NCI-H1436 treated with DMSO at 0.1 percent for 48 hours (cell line): ENCODE measurements at places on chromosomes 7 and 10.

- no peak for DNase-seq
Observed at GRCh38 chr10:57696641-57697040, 571.1 kb downstream of the IPMK start.

DNA sequence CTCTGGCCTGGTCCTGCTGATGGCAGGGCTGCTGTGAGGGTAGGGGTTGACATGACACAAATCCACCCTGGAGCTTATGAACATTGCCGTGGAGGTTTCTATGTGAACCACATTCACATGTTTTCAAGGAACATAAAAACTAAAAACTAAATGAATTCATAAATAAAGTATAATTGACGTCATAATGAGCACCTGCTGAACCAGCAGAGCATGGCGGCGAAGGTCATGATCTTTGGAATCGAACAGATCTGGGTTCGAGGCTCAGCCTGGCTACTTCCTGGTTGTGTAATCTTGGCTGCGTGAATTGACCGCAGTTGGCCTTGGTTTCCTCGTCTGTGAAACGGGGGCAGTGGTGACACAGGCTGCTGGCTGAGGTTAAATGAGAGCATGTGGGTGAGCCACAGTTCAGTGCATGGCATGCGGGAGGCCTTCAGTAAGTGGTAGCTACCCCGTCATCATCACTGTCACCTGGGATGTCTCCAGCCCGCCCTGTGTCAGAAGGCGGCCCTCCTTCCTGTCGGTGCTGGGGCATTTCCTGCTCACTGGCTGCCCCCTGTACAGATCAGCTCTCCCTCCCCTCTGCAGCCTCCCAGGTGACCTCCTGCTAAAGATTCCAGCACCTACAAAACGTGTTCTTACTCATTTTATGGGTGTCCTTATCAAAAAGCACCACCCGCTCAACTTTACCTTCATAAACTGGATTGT lies 190.3 kb upstream of the SHH start:
- no peak for DNase-seq

DNA sequence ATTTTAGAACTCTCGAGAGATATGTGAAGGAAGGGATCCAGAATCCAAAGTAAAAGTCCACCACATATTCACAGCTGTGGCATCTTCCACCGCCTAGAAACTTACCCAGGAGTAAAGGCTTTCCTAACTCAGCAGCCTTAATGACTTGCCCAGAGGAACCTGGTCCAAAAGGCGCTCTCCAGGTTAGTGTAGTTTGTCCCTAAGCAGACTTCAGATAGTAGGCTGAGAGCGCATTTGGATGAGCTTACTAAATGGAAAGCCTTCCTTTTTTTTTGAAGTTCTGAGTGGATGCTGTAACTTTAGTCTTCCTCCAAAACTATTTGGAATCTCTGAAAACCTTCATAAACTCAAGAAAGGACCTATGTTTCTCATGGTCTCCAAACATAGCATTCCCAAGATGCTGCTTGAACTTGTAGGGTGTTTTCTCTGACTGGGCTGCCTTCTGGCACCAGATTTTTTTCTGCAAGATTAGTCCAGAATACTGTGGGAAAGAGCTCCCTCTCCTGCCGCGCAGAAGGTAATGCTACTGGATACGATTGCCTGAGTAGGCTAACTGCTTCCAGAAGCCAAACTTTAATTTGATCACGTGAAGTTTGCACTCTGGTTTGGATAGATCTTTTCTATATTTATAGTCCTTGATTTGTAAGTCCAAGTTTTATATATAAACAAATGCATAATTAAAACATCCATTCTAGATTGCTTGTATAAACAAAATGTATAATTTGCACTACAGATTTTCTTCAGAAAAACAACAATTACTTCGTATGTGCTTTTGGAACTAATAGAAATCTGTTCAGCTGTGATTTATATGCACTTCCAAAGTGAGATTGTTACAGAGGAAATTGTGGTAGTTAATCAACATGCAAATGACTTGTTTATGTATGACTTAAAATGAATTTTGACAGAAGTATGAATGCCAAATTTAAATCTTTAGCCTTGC lies 19.6 kb upstream of the GPR37 start:
- DNase-seq = peak; percentile 12

DNA sequence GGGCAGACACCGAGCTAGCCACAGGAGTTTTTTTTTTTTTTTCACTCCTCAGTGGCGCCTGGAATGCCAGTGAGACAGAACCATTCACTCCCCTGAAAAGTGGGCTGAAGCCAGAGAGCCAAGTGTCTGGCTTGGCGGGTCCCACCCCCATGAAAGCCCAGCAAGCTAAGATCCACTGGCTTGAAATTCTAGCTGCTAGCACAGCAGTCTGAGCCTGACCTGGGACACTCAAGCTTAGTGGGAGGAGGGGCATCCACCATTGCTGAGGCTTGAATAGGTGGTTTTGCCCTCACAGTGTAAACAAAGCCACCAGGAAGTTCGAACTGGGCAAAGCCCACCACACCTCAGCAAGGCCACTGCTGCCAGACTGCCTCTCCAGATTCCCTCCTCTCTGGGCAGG lies 144.5 kb downstream of the LRMDA start:
- no peak for DNase-seq

DNA sequence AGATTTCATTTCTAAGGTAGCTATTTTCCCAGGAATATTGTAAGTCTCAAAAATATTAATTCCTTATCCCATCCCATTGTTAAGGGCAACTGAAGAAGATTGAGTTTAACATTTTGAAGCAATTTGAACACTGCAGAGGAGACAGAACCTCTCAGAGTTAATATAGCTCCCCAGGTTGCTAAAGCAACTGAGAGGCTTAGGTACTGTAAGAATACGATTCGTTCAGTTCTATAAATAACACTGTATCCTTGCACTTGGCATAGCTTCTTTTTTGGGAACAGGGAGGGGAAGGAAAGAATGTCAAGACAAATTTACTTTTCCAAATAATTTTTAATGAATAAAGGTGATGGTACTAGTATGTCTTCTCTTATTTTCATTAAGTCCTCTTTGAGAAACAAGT lies 658.4 kb upstream of the CELF2 start:
- no peak for DNase-seq

- no peak for DNase-seq
Observed at GRCh38 chr10:127524908-127525665, 24.0 kb upstream of the NPS start.

DNA sequence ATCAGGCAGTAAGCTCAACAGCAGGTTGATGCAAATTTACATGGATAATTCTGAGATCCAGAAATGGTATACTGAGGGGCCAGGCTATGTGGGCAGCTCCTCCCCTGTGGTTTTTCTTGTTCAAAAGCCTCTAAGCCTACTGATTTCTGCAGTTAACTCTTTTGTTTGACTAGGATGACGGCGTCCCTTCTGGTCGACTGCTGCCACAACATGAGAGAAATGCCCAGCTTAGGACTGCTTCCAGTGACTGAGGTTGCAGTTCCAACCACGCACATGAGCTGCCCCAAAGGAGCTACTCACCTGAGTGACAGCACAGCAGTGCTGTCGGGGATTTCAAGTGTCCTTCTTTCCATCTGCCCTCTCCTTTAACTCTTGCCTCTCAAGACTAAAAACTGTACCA lies 973.0 kb upstream of the GHITM start:
- no peak for DNase-seq
